ENCODE measurements at places on chromosomes 5 and 9. TPM values are rescaled to one million over a fixed set of nuclear protein-coding genes. Genes with fewer than 3 reads are reported as not detected.

GRCh38 chr9:115743709-115744605 lies 409.6 kb upstream of the PAPPA start:
- no peaks in the 10 kb centered on the region for H3K4me1 ChIP-seq
- no peak for DNase-seq
- no peak overlapping the region for H3K27ac ChIP-seq
- H3K4me3 ChIP-seq, result no peak overlapping the region

GRCh38 chr5:14365831-14366430 lies 215.7 kb upstream of the OTULINL start:
- H3K27ac ChIP-seq, result no peak overlapping the region
- DNase-seq, result no peak
- no peaks in the 10 kb centered on the region for H3K27me3 ChIP-seq
- H3K4me1 ChIP-seq, result peaks cover 17% of the 10 kb centered on the region

DNA sequence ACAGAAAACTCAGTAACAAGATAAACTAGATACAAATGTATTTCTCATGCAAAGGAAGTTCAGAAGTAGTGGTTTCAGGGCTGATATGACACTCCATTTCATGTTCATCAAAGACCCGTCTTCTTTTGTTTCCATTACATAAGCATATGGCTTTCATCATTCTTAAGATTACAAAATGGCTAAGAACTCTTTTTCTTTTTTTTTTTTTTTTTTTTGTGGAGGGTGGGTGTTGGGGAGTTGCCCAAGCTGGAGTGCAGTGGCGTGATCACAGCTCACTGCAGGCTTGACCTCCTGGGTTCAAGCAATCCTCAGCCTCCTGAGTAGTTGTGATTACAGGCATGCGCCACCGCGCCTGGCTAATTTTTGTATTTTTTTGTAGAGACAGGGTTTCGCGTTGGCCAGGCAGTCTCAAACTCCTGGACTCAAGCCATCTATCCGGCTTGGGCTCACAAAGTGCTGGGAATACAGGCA lies 22.0 kb upstream of the PTBP3 start:
- H3K4me3 ChIP-seq, result no peak overlapping the region
- peaks cover 3% of the 10 kb centered on the region for H3K4me1 ChIP-seq
- H3K36me3 ChIP-seq, result no peaks in the 10 kb centered on the region
- no peak for DNase-seq
- H3K27me3 ChIP-seq, result no peaks in the 10 kb centered on the region

The CCNO gene
- not detected for total RNA-seq

Data from CD4-positive, alpha-beta T cell (primary cell).